Activated CD8-positive, alpha-beta memory T cell treated with anti-CD3 and anti-CD28 coated beads, Interleukin-2, amount 50 U/mL, for 4 hours (primary cell): ENCODE measurements at places on chromosomes 13 and 19.

GRCh38 chr13:53241891-53242348 is 213.3 kb downstream of the OLFM4 start:
- DNase-seq, result no peak

DNA sequence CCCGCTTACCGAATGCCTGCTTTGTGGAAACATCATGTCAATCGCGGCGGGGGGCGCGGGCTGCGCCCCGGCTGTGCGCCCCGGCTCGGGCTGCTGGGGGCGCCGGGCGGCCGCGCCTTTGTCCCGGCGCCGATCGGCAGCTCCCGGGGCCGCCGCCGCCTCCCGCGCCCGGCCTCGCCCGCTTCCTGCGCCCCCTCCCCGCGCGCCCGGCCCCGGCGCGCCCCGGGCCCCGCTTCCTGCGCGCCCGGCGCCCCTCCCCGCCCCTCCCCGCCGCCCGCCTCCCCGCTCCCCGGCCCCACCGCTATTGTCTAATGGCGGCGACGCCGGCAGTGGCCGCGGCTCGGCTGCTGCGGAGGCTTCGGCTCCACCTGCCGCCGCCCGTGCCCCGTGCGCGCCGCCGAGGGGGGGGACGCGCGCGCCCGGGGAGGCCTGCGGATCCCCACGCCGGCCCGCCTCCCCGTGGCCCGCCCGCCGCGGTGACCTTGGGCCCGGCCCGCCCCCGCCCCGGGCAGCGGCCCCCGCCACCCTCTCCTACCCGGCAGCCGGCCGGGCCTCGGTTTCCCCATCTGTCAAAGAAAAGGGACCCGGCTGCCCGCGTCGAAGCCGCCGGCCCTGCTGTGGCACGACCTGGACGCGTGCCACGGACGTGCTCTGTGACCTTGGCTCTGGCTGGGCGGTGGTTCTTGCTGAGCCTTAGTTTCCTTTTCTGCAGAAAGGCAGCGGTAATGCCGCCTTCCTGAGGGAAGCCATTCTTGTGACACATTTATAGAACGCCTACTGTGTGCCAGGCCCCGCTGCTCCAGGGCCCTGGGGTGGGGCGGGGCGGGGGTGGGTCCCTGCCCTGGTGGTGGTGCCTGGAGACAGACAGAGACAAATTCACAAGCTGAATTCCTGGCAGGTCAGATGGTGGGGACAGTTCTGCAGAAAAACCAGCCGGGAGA is at the start of gene TLE5:
TSS of gene TLE5 (minus strand) at position 331 of the 941 bp plus-strand sequence. CDS start at position 36, 295 bp downstream.
- peak; percentile 72 for DNase-seq

GRCh38 chr19:1763648-1764639 is 10.6 kb downstream of the ONECUT3 start:
- DNase-seq, result no peak

DNA sequence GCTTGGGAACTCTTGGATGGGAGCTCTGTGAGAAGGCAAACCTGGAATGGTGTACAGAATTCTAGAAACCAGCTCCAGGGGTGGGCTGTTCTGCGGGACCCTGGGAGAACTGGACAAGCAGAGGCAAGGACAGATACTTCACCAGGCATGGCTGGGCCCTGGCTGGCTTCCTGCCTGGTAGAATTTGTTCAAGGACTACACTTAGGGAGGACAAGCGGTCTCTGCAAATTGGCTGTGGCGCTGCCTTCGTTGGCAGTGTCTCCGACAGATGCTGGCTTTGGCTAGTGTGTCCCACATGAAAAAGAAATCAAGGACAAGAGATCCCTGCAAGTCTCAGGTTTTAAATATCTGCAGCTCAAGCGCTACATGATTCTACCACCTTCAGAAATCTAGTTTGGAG is 12.4 kb downstream of the CEBPG start:
- DNase-seq, result no peak

DNA sequence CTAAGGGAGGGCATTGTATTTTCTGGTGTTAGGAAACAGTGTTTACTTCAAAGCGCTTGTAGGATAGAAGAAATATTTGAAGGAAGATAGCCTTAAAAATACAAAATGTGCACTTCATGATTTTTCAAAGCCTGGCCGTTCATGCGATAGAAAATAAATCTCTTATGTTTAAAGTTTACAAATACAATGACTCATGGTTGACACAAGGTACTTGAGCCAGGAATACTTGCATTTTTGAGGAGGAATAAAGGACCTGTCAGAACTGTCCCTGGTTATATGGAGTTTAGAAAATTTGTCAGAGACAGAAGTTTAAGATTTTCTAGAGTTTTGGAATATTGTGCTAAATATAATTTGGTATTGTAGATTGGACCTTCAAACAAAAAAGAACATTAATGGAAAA is 1223.2 kb upstream of the SLC10A2 start:
- no peak for DNase-seq

GRCh38 chr13:109873351-109874123 is 87.2 kb upstream of the IRS2 start:
- DNase-seq, result no peak

- no peak for DNase-seq
Measured at GRCh38 chr19:8336660-8337059, 6.4 kb downstream of the KANK3 start.

GRCh38 chr13:63124863-63125262 is 1709.2 kb upstream of the PCDH20 start:
- DNase-seq, result no peak

DNA sequence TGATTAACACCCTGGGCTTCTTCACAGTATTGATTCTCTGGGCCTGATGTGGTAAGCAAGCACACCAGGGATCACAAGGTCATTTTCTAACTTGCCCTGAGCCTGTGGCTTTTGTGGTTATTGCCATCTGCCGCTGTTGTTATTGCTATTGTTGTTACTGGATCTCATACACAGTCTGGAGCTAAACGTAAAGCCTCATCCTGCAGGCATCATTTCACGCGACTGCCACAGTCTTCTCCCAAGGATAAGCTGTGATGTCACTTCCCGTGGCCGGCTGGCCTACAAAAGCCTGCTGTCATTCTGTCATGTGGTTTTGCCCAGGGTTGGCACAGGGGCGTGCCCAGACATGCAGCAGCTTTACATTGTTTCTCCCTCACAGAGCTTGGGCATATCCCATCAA is 154.0 kb upstream of the GPR12 start:
- DNase-seq, result no peak

DNA sequence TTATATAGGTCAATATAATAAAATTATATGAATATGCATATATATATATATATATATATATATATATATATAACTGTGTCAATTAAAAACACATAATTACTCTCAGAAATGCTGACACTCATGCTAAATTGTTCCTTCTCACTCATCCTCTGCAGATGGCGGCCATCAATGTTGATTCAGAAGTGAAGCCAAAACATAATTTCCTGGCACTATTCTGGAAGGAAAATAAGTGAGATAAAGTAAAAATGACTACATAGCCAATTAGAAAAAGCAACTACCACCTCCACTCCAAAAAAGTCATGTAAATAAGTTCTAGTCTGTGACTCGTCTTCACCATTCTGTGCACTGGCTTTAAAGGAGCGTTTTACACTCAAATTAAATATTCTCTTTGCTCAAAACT is 423.3 kb downstream of the EFNB2 start:
- no peak for DNase-seq

DNA sequence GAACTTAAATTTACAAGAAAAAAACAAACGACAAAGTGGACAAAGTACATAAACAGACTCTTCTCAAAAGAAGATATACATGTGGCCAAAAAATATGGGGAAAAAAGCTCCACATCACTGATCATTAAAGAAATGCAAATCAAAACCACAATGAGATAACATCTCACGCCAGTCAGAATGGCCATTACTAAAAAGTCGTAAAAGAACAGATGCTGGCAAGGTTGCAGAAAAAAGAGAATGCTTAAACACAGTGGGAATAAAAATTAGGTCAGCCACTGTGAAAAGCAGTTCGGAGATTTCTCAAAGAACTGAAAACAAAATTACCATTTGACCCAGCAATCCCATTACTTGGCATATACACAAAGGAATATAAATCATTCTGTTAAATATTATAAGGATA is 132.7 kb downstream of the UGGT2 start:
- no peak for DNase-seq

DNA sequence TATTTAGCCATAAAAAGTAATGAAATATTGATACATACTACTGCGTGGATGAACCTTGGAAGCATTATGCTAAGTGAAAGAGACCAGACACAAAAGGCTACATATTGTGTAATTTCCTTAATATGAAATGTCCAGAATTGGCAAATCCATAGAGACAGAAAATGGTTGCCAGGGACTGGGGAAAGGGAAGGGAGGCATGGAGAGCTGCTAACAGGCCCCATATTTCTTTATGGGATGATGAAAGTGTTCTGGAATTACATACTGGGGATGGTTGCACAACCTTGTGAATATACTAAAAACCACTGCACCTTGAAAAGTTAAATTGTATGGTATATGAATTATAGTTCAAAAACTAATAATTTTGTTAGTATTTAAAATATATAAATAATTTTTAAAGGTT is 3.6 kb downstream of the IFT88 start:
- no peak for DNase-seq

DNA sequence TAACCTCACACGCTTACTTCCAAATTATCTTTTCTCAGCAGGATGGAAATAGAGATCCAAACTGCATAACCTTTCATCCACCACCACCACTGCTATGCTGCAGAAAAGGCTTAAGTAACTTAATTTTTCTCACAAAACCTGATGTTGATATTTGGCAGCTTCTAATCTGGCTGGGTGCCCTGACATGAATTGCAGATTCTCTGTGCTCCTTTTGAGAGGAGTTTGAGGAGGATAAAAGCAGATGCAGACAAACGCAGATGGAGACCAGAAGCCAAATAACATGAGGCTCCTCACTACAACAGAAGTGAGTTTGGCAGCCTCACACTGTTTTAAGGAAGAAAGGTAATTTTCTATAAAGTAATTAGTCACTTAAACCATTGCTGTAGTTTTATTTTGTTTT is 646.2 kb upstream of the ATXN8OS start:
- DNase-seq, result no peak

GRCh38 chr19:29834991-29835846 is 23.4 kb downstream of the CCNE1 start:
- no peak for DNase-seq
